Stimulated activated naive B cell treated with anti-CD40 and anti-IgM and Interleukin-4, amounts not matched to agents 10 μg/mL and 1 μg/mL and 100 μg/mL, for 72 hours (primary cell): ENCODE measurements at places on chromosomes 6 and 20.

DNA sequence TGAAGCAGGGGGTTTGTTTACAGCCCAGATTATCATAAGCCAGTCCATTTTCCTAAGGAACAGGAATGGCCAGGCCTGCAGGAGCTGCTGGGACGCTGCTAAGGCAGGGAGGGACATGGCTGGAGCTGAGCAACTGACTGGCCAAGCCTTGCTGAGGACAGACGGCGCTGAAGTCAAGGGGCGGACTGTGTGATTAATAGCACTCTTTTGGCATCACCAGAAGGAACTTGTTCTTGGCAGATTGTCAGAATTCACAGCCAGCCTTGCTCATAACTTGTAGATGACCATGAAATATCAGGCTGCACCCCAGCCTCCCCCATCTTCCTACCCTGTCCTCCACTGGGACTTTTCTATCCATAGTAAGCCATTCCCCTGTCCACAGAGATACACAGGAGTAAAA is 218.8 kb upstream of the RNF24 start:
- H3K27ac ChIP-seq = no peak overlapping the region
- no peaks in the 10 kb centered on the region for H3K36me3 ChIP-seq
- no peaks in the 10 kb centered on the region for H3K4me1 ChIP-seq

- H3K36me3 ChIP-seq = no peaks in the 10 kb centered on the region
- no peaks in the 10 kb centered on the region for H3K4me1 ChIP-seq
- H3K27ac ChIP-seq = no peak overlapping the region
- peaks cover 9% of the 10 kb centered on the region for H3K27me3 ChIP-seq
- H3K4me3 ChIP-seq = no peak overlapping the region
- DNase-seq = no peak
Observed at GRCh38 chr20:62765432-62766070, 30.7 kb upstream of the MRGBP start.

DNA sequence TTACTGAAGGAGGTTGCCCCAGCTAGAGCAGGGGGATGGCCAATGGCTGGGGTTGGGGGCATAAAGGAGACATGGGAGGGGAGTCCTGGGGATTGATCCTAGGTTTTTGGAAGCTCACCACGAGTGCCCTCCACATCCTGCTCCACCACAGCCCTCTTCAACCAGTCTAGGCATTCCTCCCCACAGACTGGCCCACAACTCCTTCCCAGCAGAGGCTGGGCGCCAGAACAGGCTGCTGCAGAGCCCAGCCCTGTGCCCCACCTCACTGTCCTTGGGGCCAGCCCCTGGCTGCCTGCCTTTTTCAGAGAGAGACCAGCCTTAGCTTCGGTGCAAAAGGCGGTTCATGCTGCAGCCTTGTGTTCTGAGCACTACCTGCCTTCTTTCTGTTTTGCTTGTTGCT is 16.4 kb downstream of the RPP40 start:
- DNase-seq = no peak
- H3K27ac ChIP-seq = no peak overlapping the region
- H3K4me3 ChIP-seq = no peak overlapping the region
- H3K4me1 ChIP-seq = no peaks in the 10 kb centered on the region
- peaks cover 20% of the 10 kb centered on the region for H3K36me3 ChIP-seq
- H3K27me3 ChIP-seq = no peaks in the 10 kb centered on the region

DNA sequence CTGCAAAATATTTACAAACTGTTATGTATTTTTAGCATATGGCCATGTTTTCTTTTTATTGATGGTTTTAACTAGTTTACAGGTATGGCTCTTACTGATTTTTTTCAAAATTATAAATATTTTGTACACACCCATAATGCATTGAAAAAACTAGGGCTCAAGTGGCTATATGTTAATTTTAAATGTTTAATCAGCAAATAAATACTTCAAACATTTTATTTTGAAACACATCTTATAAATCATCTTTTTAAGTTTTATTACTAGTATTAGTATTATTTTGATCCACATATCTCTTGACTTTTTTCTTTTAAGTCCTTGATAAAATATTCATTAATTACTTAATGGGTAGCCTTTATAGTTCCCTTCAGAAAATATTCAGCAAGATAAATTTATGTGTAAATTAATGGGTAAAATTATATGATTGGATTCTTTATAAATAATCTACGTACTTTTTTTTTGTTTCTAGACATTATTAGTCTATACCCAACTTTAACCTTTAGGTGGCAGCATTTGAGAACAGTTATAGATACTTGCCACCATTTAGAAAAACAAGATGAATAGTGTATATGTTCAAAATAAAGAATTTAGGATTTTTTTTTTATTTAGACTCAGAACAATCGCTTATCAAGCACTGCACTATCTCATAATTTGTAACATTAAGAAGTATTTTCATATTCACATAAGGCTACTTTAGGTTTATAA is 241.9 kb downstream of the ADGRB3 start:
- no peaks in the 10 kb centered on the region for H3K4me1 ChIP-seq
- no peak overlapping the region for H3K4me3 ChIP-seq
- H3K27me3 ChIP-seq = no peaks in the 10 kb centered on the region
- no peak for DNase-seq

DNA sequence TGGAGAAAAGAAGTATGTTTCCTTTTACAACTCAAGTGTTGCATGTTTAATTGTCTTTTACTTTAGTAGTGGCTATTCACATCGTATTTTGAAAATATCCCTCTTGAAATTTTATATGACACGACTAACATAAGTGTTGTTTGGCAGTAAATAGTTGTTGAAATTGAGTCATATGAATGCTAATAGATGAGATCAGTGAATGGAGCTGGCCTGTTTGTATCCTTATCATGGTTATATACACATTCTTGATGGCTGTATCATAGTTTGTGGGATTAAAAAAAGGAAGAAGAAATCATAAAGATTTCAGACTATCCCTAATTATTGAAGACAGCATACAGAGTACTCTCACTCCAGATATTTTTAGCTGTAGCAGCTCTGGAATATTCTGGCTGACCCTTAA is 8.2 kb upstream of the RAE1 start:
- peaks cover 23% of the 10 kb centered on the region for H3K27me3 ChIP-seq
- no peak overlapping the region for H3K4me3 ChIP-seq
- H3K4me1 ChIP-seq = no peaks in the 10 kb centered on the region
- DNase-seq = no peak
- no peaks in the 10 kb centered on the region for H3K36me3 ChIP-seq

DNA sequence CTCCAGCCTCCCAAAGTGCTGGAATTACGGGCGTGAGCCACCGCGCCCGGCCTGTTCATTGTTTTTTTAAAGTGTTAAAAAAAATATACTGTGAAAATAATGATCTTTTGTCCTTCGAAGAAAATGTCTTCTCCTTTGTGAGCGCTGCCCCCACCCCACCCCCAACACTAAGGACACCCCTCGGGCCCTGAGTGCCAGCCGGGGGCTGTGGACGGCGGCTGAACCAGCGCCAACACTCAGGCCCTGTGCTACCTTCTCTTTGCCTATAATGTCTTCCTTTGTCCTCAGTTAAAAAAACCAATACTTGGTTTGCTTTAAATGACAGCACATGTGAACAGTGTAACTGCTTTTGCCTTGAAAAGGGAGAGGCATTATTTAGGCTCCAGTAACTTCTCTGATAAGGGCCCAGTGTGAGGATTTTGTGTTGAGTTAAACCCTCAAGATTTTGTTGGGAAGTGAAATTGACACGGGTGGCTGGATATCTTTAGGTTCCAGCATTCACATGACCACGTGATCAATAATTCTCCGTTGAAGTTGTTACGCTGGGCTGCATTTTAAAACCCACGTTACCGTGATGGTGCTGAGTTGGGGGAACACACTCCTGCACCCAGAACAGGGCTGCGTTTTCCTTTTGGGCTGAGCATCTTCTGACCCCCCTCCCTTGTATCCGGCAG is 9.5 kb upstream of the ADRM1 start:
- peaks cover 37% of the 10 kb centered on the region for H3K36me3 ChIP-seq
- H3K27me3 ChIP-seq = no peaks in the 10 kb centered on the region
- H3K4me1 ChIP-seq = peaks cover 9% of the 10 kb centered on the region
- H3K27ac ChIP-seq = peak overlapping the region; percentile 77

- H3K4me3 ChIP-seq = no peak overlapping the region
- H3K36me3 ChIP-seq = no peaks in the 10 kb centered on the region
- no peak for DNase-seq
- no peak overlapping the region for H3K27ac ChIP-seq
Observed at GRCh38 chr6:160167604-160168399, 46.2 kb downstream of the SLC22A1 start.

- peaks cover 20% of the 10 kb centered on the region for H3K4me1 ChIP-seq
- no peaks in the 10 kb centered on the region for H3K27me3 ChIP-seq
- no peak overlapping the region for H3K4me3 ChIP-seq
- DNase-seq = no peak
- H3K27ac ChIP-seq = no peak overlapping the region
Observed at GRCh38 chr6:111472933-111473435, 10.0 kb downstream of the REV3L start.

DNA sequence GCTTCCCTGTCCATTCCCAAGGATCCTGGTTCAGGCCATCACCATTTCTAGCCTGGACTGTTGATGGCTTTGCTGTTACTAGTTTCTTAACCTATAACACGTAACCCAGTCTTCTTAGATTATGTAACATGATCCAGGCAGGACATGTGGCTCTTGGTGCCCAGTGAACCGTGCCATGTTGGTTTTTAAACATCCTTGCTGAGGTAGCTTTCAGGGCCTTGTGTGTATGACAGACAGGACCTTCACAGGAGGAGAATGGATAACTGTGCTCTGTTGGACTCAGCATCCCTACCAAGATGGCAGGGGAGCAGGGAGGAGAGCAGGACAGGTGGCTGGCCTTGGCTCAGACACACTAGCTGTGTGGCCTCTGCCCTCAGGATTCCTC is 46.8 kb downstream of the PANK2 start:
- peaks cover 11% of the 10 kb centered on the region for H3K4me1 ChIP-seq
- H3K27ac ChIP-seq = no peak overlapping the region
- H3K36me3 ChIP-seq = peaks cover 31% of the 10 kb centered on the region
- H3K4me3 ChIP-seq = no peak overlapping the region
- DNase-seq = no peak

DNA sequence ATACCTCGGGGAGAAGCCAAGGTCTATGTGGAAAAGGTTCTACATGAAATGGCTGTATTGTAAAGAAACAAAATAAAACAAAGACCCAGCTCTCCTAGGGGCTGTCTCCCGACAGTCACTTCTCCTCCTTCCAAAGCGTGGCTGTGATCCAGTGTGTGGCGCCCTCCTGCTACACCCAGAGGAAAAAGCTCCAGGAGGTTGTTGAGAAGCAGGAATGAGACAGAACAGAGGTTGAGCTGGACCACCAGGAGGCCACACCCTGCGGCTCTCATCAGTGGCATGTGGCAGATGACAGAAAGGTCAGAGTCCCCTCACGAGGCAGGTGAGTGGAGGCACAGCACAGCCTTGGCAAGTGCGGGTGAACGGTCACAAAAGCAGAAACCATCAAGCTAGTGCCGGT is 236.0 kb downstream of the TBXT start:
- DNase-seq = no peak
- no peaks in the 10 kb centered on the region for H3K4me1 ChIP-seq
- no peak overlapping the region for H3K27ac ChIP-seq
- no peaks in the 10 kb centered on the region for H3K36me3 ChIP-seq
- no peak overlapping the region for H3K4me3 ChIP-seq
- H3K27me3 ChIP-seq = peaks cover 10% of the 10 kb centered on the region

- no peak overlapping the region for H3K27ac ChIP-seq
- peaks cover 27% of the 10 kb centered on the region for H3K4me1 ChIP-seq
- H3K36me3 ChIP-seq = peaks cover 9% of the 10 kb centered on the region
- no peak for DNase-seq
- H3K4me3 ChIP-seq = no peak overlapping the region
Observed at GRCh38 chr6:37860226-37860839, 40.8 kb downstream of the ZFAND3 start.

- H3K4me3 ChIP-seq = peak overlapping the region; percentile 41
- peaks cover 76% of the 10 kb centered on the region for H3K36me3 ChIP-seq
- DNase-seq = no peak
- no peaks in the 10 kb centered on the region for H3K27me3 ChIP-seq
- H3K4me1 ChIP-seq = peaks cover 60% of the 10 kb centered on the region
Observed at GRCh38 chr6:18215436-18215835, 48.9 kb downstream of the DEK start.

DNA sequence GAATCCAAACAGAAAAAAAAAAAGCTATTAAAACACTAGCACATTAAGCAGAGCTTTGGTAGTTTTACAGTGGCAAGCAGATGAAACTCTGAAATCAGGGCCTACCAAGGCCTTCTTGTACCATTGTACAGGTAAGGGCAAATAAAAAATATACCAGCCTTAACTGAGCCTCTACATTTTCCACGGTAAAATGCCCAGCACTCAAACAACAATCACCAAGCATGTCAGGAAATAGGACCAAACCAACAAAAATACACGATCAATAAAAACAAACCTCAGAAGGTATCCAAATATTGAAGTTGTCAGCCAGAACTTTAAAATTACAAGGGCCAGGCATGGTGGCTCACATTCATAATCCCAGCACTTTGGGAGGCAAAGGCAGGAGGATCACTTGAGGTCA is 18.3 kb downstream of the TRERF1 start:
- no peaks in the 10 kb centered on the region for H3K27me3 ChIP-seq
- no peak for DNase-seq
- peaks cover 16% of the 10 kb centered on the region for H3K36me3 ChIP-seq
- H3K4me3 ChIP-seq = no peak overlapping the region

DNA sequence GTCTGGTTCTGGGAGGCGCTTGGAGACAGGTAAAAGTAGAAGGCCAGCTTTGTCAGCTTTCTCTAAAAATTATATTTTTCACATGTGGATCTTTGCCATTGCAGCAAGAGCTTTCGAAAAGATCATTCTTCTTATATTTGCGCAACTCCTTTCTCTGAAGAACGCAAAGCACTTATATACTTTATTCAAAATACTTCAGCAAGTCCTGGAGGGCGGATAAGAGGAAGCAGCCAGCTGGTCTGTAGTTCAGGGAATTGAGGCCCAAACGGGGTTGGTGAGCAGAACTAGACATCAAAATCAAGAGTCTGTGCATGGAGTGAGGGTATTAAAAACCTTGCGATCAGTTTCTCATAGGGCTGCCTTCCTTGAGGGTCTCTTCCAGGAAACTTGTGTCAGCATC is 182.3 kb downstream of the DTNBP1 start:
- H3K27me3 ChIP-seq = no peaks in the 10 kb centered on the region
- H3K4me3 ChIP-seq = no peak overlapping the region
- peaks cover 39% of the 10 kb centered on the region for H3K36me3 ChIP-seq
- H3K27ac ChIP-seq = no peak overlapping the region
- H3K4me1 ChIP-seq = peaks cover 67% of the 10 kb centered on the region

DNA sequence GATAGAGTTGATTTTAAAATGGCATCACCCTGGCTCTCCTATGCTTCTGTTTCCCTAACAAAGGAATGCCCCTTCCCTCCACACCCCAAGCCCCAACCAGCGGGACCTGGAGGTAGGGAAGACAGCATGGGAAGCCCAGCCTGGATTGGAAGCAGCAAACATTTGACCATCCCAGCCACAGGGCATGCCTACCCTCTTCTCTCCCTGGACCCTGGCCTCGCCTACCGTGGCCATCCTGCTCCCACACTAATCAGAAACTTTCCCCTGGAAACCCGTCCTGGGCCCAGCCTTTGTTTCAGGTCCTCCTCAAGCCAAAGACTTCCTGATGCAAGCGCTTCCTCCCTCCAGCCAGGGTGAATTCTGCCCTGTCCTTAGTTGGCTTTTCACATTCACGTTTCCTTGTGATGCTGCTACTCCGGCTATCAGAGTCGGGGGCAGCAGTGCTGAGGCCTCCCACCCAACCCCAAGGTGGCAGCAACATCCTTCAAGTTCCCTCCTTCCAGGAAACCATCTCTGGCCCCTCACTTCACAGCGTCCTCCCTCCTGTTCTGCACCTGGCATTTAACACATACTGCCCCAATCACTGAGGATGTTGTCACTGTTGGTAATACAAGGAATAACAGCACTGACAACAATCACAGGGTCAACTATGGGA is 18.2 kb upstream of the ANGPT4 start:
- H3K4me1 ChIP-seq = no peaks in the 10 kb centered on the region
- no peak for DNase-seq
- peaks cover 6% of the 10 kb centered on the region for H3K36me3 ChIP-seq
- peaks cover 22% of the 10 kb centered on the region for H3K27me3 ChIP-seq
- no peak overlapping the region for H3K27ac ChIP-seq

GRCh38 chr6:133701633-133702331 is 187.1 kb upstream of the TCF21 start:
- no peak for DNase-seq
- no peak overlapping the region for H3K27ac ChIP-seq
- H3K27me3 ChIP-seq = peaks cover 6% of the 10 kb centered on the region
